ENCODE measurements at places on chromosomes 16 and 17. TPM values are rescaled to one million over a fixed set of nuclear protein-coding genes. Genes with fewer than 3 reads are reported as not detected.

DNA sequence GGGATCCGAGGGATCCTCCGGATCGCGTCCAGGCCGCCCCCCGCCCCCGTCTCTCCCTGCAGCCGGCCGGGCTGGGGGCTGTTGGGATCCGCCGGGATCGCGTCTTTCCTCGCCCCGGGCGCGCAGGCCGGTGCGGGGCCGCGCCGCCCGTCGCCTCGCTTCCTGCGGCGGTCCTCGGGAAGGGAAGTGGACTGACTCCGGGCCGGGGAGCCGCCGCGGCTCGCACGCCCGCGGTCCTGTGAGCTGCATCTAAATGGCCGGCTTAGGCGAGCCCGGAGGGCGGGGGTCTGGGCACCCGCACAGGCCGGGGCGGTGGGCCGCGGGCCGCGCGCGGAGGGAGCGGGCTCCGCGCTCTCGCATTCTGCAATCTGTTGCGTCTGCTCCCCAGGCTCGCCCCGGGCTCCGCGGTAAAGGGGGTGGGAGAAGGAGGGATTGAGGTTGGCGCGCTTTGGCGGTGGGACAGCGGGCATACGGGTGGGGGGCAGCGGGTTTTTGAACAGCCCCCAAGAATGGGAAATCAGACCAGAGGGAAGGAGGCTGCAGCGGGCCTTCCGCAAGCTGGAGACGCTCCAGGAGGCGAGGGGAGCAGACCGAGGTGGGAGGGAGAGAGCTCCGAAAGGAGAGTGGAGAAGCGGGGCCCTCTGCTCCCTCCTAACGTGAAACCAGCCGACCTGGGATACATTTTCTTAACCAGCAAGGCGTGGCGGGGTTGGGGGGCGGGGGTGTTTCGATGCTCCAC lies 2.2 kb downstream of the TMEM132E start:
- DNase-seq: no peak
- no peaks in the 10 kb centered on the region for H3K36me3 ChIP-seq
- H3K27me3 ChIP-seq: peaks cover 69% of the 10 kb centered on the region
- H3K27ac ChIP-seq: no peak overlapping the region
- peaks cover 17% of the 10 kb centered on the region for H3K4me1 ChIP-seq

DNA sequence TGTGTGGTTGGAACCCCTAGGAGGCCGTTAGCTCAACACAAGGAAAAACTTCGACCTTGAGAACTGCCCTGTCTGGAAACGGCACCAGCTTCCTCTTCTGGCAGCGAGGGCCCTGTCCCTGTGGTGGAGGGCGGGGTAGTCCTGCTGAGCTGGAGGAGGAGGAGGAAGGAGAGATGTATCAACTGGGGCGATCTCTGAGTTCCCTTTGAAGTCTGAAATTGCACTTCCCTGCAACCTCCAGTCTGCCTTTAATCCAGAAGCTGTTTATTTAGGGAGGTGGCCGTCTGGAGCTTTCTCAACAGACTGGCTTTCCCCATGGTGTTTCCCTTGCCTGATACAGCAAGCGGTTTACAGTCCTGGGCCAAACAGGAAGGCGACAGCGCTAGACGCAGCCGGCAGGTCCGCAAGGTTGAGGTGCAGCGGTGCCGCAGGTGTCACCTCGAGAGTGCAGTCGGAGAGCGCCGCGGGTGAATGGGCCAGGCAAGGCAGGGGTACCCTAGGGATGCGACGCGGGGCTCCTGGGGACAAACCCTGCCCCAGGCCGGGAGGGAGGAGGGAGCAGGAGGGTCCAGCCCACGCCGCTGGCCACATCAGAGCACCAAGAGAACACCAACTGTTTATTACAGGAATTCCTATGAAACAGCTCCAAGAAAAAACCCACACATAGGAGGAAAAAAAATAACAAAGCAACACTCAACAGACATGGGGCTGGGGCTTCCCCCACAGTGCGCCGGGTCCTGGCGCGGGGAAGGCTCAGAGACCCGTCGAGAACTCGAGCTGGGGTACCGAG lies 11.4 kb upstream of the MRPS23 start:
- DNase-seq: peak; percentile 20
- peaks cover 9% of the 10 kb centered on the region for H3K4me1 ChIP-seq
- peak overlapping the region; percentile 83 for H3K4me3 ChIP-seq

DNA sequence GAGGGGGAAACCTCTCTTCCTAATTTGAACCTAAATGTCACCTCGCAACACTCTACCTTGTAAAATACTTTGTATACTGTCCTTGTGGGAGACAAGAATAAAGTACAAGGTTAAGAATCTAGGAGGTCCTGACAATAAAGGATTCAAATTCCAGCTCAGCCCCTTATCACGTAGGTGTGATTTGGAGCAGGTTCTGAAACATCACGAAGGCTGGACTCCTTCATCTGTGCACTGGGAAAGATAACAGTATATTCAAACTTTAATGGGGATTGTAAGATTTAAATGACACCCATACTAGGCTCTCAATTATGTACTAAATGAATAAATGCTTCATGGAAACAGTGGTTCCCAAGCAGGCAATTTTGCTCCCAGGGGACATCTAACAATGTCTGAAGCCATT lies 2.1 kb downstream of the TXNDC11 start:
- H3K4me1 ChIP-seq: peaks cover 75% of the 10 kb centered on the region
- no peaks in the 10 kb centered on the region for H3K27me3 ChIP-seq
- DNase-seq: no peak
- peaks cover 21% of the 10 kb centered on the region for H3K36me3 ChIP-seq

GRCh38 chr17:78929908-78930775 lies 5.0 kb upstream of the TIMP2 start:
- no peak overlapping the region for H3K4me3 ChIP-seq
- H3K27me3 ChIP-seq: peaks cover 9% of the 10 kb centered on the region
- no peaks in the 10 kb centered on the region for H3K4me1 ChIP-seq

GRCh38 chr16:81485824-81486539 lies 41.4 kb downstream of the CMIP start:
- no peak for DNase-seq
- H3K27me3 ChIP-seq: no peaks in the 10 kb centered on the region
- no peak overlapping the region for H3K4me3 ChIP-seq
- no peaks in the 10 kb centered on the region for H3K36me3 ChIP-seq

DNA sequence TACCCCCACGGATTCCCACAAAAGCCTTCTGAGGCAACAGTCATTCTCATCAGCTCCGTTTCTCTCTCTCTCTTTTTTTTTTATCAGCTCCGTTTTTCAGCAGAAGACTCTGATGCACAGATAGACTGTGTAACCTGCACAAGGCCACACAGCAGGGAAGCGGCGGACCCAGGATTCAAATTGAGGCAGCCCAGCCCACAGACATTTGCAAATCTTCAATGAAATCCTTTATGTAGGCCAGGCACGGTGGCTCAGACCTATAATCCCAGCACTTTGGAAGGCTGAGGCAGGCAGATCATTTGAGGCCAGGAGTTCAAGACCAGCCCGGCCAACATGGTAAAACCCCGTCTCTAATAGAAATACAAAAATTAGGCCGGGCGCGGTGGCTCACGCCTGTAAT lies 2.4 kb upstream of the MEOX1 start:
- peaks cover 22% of the 10 kb centered on the region for H3K4me1 ChIP-seq
- DNase-seq: no peak
- no peak overlapping the region for H3K27ac ChIP-seq
- H3K27me3 ChIP-seq: no peaks in the 10 kb centered on the region
- no peak overlapping the region for H3K4me3 ChIP-seq

GRCh38 chr16:48232493-48233040 lies 11.5 kb upstream of the LONP2 start:
- H3K4me3 ChIP-seq: peak overlapping the region; percentile 72
- H3K27me3 ChIP-seq: no peaks in the 10 kb centered on the region
- H3K4me1 ChIP-seq: peaks cover 19% of the 10 kb centered on the region
- H3K27ac ChIP-seq: peak overlapping the region; percentile 96
- H3K36me3 ChIP-seq: no peaks in the 10 kb centered on the region

GRCh38 chr16:65916995-65917394 lies 449.5 kb upstream of the CDH5 start:
- no peak overlapping the region for H3K27ac ChIP-seq
- H3K27me3 ChIP-seq: peaks cover 6% of the 10 kb centered on the region
- H3K4me3 ChIP-seq: no peak overlapping the region
- H3K36me3 ChIP-seq: no peaks in the 10 kb centered on the region

DNA sequence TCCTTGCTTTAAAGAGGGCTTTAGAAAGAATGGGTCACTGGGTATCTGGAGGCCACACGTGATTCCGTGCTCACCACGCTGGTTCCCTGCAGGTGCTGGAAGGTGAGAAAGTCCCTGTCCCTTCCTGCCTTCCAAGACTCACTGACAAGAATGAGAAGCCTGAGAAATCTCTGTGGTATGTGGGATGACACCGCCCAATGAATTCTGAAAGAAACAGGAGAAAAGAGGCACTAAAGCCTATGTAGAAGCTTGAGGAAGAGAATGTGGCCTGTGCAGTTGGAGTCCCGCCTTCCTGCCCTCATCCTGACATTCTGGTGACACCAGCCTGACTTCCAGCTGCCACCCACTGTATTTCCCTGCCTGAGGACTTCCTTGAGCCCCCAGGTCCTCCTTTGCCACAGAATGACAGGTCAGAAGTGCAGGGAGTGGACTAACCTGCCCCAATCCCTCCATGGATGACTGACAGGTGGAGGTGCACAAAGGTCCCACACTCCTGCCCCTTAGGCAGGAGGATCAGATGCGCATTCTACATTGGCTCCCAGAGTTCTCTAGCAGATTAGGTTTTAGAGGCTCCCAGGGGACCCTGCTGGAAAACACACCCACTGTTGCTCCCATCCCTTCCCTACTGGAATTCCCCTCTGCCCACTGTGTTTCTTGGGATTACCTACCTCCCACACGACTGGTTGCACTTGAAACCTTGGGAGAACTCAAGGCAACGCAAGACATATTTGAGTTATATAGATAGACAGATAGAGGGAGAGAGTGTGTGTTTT lies 38.6 kb upstream of the TENT4B start:
- no peak overlapping the region for H3K4me3 ChIP-seq
- H3K27me3 ChIP-seq: no peaks in the 10 kb centered on the region
- H3K27ac ChIP-seq: no peak overlapping the region
- DNase-seq: no peak
- H3K4me1 ChIP-seq: peaks cover 7% of the 10 kb centered on the region

- H3K27me3 ChIP-seq: no peaks in the 10 kb centered on the region
- peaks cover 14% of the 10 kb centered on the region for H3K4me1 ChIP-seq
- no peak for DNase-seq
- no peak overlapping the region for H3K4me3 ChIP-seq
- peak overlapping the region; percentile 17 for H3K27ac ChIP-seq
These were observed 34.9 kb downstream of the CMC2 start for GRCh38 chr16:80971819-80972218.

DNA sequence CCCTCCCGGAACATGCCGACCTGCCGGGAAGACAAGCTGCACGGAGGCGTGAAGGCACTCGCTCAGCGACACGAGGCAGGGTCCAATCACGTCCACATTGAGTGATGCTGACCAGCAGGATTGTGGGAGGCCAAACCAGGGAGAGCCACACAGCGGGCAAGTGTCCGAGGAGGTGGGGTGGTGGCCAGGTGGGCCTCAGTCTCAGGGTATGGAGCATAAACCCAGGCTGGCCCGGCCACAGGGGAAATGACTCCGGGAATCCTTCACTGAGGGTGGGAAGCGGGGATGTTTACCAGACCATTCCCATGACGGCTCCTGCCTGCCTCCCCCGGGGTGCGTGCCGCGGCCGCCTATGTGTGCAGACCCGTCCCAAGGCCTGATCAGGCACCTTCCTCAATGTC lies 62.5 kb downstream of the RPH3AL start:
- H3K4me1 ChIP-seq: peaks cover 7% of the 10 kb centered on the region
- no peak overlapping the region for H3K27ac ChIP-seq
- H3K27me3 ChIP-seq: peaks cover 11% of the 10 kb centered on the region
- H3K36me3 ChIP-seq: no peaks in the 10 kb centered on the region
- DNase-seq: no peak

SDR42E2 gene
- total RNA-seq: 0.19 TPM

MRPL10 gene
- total RNA-seq: 81.7 TPM

SMIM36 gene
- not detected for total RNA-seq

KRT16 gene
- not detected for total RNA-seq

CA4 gene
- total RNA-seq: not detected

IRX3 gene
- 2.5 TPM for total RNA-seq

GAST gene
- not detected for total RNA-seq

MT3 gene
- 6.8 TPM for total RNA-seq
